ENCODE measurements at places on chromosomes 7 and 10.

DNA sequence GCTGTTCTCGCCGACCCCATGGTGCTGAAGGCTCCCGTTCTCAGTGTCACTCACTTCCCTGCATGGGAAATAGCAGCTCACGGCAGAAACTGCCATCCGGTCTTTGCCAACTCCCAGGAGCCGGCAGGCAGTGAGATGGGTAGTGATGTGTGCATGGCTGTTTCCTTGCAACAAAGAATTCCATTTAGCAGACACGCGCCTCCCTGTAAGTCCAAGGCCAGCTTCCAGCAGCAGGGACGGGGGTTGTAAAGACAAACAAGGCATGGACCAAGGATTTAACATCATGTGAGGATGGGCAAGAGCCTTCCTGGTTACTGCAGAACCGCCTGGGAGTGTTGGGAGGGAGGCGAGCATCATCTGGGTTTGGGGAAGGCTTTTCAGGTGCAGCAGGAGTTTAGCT is 273.1 kb downstream of the GLRX3 start:
- no peak for DNase-seq

GRCh38 chr7:126210707-126211106 is 1042.0 kb downstream of the GRM8 start:
- no peak for DNase-seq

DNA sequence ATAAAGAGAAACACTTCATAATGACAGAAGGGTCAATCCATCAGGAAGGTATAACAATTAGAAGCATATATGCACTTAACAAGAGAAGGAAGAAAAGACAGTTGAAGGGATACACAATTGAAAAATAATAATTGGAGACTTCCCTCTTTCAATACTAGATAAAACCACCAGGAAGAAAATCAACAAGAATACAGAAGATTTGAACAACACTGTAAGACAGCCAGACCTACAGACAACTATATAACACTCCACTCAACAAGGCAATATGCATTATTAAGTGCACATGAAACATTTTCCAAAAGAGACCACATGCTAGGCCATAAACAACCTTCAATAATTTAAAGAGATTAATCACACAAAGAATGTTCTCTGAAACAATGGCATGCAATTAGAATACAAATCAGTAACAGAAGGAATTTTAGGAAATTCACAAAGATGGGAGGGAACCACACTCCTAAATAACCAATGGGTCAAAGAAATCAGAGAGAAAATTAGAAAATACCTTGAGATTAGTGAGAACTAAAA is 35.1 kb downstream of the ZNF438 start:
- DNase-seq = no peak

DNA sequence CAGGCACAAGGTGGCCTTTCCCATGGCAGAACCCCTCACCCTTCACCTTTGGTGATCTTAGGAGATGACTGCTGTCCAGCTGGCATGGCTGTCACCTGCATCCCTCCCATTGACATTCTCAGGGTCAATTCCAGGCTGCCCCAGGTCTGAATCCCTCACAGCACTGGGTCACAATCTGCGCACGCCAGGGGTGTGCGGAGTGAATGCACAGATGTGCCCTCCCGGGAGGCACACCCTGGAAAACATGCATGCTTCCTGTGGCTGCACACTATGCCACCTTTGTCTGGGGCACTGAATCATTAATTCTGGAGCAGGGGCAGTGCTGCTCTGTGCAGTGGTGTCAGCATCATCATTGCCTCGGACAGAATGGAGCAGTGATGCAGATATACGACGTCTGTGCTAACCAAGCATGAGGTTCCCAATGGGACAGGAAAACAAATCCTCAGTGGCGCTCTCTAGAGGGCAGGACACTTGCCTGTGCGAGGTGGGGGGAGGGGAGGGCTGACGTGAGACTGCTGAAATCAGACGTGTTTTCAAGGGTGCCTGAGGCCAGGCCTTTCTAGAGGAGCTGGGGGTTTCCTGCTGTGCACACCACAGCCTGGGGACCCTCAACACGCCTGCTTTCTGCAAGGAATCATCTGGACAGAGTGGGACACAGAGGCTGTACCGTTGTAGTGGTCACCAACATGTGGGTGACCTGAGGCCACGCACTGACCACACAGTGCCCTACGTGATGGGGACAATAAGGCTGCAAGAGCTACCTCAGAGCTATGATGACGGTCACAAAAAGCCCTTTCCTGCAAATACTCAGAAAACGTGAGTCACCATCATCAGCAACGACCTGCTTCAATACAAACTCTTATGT is 77.9 kb downstream of the HIPK2 start:
- no peak for DNase-seq
